Anterior cingulate cortex (tissue), 58 donors: ENCODE measurements at places on chromosomes 16 and 17.

- no peak for DNase-seq
Measured at GRCh38 chr17:48047113-48047740, 932 bp upstream of the NFE2L1 start.

DNA sequence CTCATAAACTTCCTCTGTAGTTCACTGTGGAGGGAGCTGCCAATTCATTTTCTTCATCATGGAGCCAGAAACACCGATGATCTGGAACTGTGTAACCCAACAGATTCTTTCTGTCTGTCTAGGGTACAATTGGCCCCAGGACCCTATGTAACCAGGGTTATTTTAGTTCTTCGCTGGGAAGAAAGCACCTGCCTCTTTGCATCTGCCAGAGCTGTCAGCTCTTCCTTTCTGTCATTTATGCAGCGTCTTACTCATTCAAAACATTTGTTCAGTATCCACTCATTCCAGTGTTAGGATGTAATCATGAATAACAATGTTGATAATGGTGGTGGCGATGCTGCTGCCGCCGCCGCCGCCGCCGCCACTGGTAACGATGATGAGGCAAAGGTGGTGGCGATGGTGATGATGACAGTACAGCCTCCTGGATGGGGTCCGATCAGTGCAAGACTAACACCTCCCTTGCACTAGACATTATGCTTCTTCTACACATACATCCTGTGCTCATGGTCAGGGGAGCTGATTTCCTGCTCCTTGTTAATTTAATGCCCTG is 46.1 kb downstream of the IRX5 start:
- no peak for DNase-seq

- no peak for DNase-seq
Measured at GRCh38 chr17:21463204-21463661, 87.1 kb downstream of the KCNJ12 start.

- no peak for DNase-seq
Measured at GRCh38 chr17:7108560-7108925, 6.1 kb downstream of the ASGR2 start.

DNA sequence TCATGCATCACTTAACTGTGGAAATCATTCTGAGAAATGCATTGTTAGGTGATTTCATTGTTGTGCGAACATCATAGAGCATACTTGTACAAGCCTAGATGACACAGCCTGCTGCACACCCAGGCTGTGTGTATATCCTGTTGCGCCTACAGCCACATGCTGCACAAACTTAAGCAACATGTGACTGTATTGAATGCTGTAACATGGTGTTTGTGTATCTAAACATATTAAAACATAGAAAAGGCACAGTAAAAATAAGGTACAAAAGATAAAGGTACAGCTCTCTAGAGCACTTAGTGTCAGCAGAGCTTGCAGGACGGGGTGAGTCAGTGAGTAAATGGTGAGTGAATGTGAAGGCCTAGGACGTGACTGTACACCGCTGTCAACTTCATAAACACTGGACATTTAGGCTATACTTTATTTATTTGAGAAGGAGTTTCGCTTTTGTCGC is 11.9 kb downstream of the FOXK2 start:
- no peak for DNase-seq

DNA sequence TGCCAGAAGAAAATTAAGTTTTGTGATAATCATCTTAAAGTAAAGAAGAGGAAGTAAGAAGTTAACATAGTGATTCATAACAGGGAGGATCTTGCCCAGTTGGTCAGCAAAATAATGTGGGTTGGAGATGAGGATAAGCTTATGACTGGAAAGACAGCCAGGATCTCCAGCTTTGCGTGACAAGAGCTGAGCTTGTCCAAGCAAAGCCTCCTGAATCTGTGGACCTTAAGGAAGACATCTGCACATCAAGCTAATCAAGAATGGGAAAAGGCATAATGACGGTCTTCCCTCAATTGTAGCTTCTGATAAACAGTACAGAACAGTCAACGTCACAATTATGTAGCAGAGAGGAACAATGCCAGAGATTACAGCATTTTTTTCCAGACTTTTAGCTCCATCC is 744.7 kb upstream of the GOT2 start:
- DNase-seq, result no peak

GRCh38 chr16:83100679-83101078 is 473.9 kb downstream of the CDH13 start:
- no peak for DNase-seq

DNA sequence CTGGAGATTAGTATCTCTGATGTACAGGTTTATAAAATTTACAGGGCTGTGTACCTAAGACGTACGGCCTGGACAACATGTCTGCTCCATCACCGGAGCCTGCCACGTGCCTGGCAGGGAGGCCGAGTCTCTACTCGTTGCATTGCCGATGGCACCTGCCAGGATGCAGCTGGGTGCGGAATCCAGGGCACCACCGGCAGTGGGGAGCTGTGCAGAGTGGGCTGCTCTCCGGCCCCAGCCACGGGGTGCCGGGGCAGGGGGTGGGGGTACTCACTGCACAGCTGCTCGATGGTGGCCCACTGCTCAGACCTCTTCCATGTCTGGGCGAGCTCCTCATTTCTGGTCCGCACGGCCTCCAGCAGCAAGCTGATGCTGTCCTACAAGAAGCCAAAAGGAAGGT is 13.1 kb upstream of the FAAP100 start:
- DNase-seq, result no peak

DNA sequence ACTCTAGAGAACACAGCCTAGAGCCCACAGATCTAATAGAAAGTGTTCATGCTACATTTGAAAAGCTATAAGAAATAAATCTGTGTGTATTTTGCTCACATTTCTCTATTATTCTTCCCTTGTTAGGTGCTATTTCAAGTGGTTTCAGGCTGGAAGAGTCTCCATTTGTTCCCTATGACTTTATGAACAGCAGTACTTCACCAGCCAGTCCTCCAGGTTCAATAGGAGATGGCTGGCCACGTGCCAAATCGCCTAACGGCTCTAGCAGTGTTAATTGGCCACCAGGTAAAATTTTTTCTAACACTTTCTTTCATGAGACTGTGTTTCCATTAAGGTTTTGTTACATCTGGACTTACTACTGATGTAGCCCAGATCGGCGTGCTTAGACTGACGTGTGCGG is 30.7 kb upstream of the SLC5A11 start:
- DNase-seq, result no peak

- no peak for DNase-seq
Measured at GRCh38 chr17:78263063-78263735, 31.8 kb downstream of the TMEM235 start.

GRCh38 chr16:77295896-77296295 is 96.7 kb downstream of the SYCE1L start:
- DNase-seq, result no peak

DNA sequence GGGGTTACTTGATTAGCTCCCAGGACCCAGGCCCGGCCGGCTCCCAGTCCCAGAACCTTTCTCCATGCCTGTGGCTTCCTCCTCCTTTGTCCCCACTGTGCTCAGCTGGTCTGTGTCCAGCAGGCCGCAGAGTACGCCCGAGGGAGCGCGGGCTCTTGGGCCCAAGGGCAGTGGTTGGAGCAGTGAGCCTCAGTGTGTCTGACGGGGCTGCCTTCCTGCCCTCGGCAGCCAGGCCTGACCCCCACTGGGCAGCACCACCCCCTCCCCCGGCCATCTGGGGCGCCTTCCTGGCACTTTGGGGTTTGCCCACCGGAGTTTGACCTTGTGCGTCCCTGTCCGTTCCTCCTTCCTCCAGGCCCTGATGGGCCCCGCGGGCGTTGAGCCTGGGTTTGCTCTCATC is 62.4 kb upstream of the PVALEF start:
- no peak for DNase-seq

GRCh38 chr17:73356561-73357170 is 44.9 kb upstream of the CDC42EP4 start:
- DNase-seq, result no peak

DNA sequence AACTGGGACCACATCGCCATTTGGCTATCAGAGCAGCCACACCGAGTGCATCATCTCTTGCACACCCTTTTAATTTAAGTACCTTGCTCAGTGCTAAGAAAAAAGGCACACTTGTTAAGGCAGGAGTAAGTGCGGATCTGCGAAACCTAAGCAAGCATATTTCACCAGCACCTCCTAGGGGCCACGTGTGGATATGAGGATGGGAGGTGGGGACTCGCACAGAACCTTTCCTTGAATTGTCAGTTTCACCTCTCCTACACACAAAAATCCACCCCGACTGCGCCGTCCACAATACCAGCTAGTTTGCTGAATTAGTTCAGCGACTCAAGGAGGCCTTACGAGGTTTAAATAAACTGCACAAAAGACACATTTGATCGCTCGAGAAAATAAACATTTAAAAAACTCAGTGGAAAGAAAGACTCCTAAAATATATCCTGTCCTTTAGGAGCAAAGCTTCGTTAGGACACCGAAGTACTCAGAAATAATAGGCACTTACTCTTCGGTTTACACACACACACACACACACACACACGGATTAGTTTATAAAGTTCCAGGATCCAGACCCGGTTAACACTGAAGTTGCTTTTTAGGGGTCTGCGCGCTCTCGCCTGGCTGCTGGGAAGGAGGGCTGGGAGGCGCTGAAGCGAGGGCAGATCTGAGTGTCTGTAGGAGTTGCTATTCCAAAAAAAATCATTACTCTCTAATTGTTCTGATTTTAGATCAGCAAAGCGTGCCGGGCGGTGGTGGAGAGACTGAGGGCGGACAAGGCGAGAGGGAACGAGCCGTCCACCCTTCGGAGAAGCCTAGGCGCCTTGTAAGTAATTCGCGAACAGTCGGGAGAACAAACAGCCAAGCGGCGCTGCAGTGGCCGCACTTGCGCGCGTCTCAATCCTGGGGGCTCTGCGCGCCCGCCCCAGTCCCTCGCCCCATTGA is 1.0 kb upstream of the KCNJ2 start:
- peak; percentile 83 for DNase-seq

DNA sequence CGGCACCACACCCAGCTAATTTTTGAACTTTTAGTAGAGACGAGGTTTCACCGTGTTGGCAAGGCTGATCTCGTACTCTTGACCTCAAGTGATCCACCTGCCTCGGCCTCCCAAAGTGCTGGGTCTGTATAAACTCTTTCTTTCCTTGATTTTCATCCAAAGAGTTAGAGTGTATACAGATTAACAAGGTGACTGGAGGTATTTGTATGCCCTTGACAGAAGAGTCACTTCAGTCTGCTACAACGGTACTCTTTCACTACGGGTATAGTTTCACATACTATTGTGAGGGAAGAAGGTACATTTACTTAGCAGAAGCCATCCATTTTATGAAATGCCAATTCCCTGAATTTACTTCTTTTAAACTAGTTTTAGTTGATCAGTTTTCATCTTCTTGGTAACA is 32.5 kb downstream of the PPM1E start:
- DNase-seq, result no peak

DNA sequence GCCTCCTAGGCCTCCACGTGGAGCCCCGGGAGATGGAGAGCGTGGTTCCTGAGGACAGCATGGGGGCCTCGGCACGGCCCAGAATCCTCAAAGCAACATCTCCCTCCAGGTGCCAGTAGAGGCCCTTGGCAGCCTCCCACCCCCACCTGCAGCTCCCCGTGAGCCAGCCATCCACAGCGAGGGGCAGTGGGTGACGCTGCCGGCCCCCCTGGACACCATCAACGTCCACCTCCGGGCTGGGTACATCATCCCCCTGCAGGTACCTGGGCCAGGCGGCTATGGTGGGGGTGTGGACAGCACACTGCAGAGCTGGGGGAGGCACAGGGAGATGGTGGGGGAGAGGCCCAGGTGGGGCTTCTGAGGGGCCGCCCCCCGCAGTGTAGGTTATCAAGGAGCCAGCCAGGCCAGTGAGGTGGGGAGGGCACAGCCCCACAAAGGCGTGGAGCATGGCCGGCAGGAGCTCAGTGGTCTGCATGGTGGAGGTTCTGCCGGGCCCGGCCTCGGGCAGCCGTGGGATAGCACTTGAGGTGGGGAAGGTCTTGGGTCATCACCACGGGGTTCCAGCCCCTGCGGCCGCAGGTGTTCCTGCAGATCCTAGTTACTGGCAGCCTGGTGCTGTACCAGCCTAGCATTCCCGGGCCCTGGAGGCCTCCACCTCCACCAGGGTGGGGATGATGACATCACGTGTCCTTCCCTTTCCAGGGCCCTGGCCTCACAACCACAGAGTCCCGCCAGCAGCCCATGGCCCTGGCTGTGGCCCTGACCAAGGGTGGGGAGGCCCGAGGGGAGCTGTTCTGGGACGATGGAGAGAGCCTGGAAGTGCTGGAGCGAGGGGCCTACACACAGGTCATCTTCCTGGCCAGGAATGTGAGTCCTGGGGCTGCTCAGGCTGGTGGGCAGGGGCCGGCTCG is 16.4 kb downstream of the GAA start:
- no peak for DNase-seq

- no peak for DNase-seq
Measured at GRCh38 chr17:81508639-81509206, 3.9 kb downstream of the ACTG1 start.

GRCh38 chr17:73998653-73999645 is 204.5 kb upstream of the RPL38 start:
- DNase-seq, result peak; percentile 4

DNA sequence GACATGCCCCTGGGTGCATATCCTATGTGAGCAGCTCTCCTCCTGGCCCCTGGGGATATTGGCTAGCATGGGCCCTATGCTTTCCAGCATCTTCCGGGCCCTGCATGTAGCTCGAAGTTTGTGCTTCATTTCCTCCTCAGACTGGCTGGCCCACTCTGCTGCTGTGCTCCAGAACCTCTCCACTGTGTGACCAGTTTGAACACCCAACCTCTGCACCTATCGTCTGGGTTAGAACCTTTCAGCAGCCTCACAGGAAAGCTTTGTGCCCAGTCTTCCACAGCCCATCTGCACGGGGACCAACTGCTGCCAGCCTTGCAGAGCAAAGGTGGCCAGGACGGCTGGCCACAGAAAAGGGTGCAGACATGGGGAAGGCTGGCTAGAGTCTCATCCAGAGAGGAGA is 10.2 kb upstream of the CLEC18B start:
- no peak for DNase-seq

DNA sequence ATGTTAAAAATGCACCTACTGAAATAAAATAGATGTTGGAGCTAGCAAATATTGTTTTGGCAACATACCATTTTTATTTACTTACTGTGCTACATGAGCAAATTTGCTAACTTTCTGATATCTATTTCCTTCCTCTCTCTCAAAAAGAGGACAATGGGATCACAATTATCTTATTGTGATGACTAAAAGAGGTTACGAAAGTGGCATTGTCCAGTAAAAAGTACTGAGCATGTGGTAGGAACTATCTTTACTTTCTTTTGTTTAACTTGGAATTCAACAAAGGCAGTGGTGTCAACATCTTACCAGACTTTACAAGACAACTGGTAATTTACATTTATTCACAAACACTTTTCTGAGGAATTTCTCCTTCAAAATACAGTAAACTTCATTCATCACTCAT is 1542.6 kb upstream of the CDH8 start:
- no peak for DNase-seq

GRCh38 chr17:67247416-67247900 is 2.5 kb upstream of the HELZ start:
- DNase-seq, result no peak

- no peak for DNase-seq
Measured at GRCh38 chr16:2212362-2213324, 2.0 kb upstream of the BRICD5 start.

- no peak for DNase-seq
Measured at GRCh38 chr17:17848311-17849082, 11.7 kb upstream of the SREBF1 start.

GRCh38 chr16:71536752-71537499 is 10.7 kb downstream of the CHST4 start:
- DNase-seq, result no peak
